NCI-H1436 (cell line): ENCODE measurements at places on chromosomes 13 and 19.

- no peak for DNase-seq
Observed at GRCh38 chr13:24148414-24149235, 11.9 kb upstream of the SPATA13 start.

GRCh38 chr13:37491661-37492060, 106.9 kb downstream of the POSTN start:
- DNase-seq: no peak

DNA sequence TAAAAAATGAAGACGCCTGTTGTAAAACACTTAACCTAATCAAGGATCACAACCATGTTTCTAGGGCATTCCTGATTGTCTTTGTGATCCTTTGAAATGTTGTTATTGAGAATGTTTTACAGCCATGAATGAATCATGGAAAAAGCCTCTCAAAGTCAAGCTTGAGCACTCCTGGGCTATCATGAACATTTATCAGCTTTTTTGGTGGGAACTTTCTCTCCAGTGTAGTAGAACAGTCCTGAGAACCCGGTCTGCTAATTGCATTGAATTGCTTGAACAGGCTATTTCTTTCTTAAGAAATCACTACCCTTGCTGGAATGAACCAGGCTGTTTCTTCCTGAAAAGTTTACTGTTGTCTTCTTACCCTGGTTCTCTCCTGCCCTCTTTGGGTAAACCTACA, 516.5 kb downstream of the FGF9 start:
- no peak for DNase-seq

DNA sequence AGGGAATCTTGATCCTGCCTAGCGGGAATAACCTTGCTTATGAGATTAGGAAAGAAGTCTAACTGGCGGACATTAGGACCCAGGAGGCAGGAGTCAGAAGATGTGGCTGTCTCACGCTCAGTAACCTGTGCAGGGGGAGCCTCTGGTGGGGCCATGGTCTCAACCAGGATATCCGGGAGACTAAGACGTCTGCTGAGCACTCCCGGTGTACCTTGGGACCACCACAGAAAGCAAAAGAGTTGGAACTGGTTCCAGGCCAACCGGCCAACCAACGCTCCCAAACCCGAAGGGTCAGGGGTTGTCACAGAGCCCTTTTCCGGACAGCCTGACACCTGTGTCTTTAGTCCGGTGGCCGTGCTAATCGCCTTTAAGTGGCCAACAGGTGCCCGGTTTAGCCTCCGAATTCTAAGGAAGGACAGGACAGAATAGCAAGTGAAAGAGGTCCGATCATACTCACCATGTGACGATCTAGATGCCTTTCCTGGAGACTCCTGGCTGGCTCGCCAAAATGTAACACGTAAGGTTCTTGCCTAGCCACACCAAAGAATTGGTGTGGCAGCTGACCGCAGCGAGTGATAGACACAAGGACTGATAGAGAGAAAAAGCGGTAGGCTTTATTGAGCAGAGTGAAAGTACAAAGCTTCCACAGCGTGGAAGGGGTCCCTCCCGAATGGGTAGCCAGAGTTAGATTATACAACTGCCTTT, 103.9 kb upstream of the DIAPH3 start:
- DNase-seq: no peak

- no peak for DNase-seq
Observed at GRCh38 chr19:6423499-6424194, 964 bp downstream of the KHSRP start.

DNA sequence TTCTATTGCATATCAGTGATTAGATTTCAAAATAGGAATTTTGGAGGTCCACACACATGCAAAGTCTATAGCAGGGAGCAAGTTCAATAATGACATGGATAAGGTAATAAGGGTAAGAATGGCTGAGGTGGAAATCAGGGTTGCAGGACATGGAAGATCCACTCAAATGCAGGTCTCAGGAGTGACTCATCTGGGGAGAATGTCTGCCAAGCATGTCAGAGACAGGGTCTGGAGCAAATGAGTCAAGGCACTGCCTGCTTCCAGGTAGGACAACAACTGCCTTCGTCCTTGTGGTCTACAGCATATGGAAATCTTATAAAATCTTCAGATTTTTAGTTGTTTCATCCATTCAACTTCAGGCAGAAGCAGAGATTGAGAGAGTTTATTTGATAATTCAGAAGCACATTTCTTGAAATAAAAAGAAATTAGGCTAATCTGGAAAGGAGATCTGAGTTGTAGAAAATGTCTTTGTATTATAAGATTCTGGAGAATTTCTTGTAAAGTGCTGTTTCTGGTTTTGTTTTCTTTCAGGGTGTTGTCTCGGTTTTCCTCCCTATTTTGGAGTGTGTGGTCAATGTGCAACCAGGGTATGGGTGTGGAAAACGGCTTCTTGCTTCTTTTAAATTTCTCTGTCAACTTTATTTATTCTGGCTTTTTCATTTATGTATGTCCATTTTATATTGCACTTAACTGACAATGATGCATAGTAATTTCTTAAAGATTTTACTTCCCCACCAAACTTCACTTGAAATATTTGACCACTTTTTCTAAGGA, 748.8 kb downstream of the LIG4 start:
- DNase-seq: no peak

DNA sequence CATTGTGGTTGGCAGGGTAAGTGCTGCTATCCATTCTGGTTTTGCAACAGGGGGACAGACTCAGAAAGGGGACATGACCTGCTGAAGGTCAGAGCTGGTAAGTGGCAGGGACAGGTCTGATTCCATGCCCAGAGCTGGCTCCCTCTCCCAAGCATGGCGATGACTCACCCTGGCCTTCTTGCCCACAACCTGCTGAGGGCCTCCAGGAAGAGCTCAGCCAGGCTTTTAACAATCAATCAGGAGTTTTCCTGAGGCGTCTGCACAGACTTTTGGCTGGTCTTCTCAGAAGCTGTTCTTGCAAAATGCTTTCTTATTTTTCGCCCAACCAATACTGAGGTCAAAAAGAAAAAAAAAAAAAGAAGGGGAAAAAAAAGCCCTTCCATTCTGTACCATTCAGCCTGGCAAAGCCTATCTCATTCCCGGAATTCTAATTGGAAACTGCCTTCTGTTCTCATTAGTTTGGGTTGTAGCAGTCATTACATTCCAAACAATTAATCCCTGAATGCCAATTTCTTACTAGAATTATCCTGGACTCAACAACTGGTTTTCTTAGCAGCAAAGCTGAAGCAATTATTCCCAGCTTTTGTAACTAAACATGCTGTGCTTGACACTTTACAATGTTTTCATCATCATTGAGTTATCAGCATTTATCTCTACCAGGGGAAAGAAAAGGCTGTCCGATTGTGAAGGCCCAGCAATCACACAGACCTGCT, 17.7 kb downstream of the SIAH3 start:
- no peak for DNase-seq
